ENCODE measurements at places on chromosomes 2 and 18.

DNA sequence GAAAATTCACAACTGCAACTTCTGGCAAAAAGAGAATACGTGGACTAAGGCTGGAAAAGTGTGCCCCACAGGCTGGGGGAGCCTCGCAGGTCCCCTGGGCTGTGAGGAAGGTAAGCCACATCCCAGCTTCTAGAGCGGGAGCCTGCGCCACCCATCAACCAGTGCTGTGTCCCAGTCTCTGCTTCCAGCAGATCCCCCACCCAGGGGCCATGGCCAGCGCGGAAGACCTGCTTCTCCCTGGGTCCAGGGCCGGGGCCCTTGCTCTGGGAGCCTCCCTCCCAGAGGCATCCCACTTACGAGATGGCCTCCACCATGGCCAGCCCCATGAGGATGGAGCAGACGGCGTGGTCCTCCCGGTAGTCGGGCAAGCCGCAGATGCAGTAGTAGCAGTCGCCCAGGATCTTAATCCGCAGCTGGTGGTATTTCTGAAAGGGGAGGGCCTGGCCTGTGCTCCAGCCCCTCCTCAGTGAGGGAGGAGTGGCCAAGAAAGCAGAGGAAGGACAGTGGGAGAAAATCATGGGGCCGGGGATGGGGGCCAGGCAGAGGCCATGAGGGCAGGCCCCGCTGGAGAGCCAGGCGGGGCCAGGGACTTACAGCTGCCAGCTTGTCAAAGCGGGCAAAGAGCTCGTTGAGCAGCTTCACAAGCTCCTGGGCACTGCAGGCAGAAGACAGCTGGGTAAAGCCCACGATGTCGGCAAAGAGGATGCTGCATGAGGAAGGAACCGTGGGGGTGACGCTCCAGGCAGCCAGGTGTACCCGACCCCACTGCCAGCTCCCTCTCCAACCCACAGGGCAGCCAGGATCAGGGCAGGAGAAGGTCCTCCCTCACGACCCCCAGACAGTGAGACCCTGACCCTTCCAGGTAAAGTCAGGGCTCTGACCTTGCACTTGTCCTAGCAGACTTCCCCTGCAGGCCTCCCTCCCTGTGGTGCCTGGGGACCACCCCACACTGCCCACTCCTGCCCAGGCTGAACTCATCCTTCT is 48.0 kb downstream of the CENPO start:
- no peak for DNase-seq

- DNase-seq: no peak
These were observed 118.7 kb downstream of the HAUS1 start for GRCh38 chr18:46222710-46223360.

GRCh38 chr2:177622521-177622920 is 229.9 kb downstream of the AGPS start:
- DNase-seq: no peak

DNA sequence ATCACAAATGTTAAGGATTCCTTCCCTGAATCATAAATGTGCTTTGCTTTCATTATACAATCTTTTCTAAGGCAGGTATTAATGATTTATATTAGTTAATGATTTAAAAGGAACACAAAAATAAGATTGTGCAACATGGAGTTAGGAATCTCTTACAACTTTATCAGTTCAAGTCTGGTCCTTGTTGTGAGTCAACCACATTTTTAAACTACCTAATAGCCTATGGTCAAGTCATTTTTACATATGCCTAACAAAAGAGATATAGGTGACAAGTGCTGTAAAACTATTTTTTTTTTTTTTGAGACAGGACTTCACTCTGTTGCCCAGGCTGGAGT is 8.2 kb upstream of the INPP1 start:
- DNase-seq: no peak

DNA sequence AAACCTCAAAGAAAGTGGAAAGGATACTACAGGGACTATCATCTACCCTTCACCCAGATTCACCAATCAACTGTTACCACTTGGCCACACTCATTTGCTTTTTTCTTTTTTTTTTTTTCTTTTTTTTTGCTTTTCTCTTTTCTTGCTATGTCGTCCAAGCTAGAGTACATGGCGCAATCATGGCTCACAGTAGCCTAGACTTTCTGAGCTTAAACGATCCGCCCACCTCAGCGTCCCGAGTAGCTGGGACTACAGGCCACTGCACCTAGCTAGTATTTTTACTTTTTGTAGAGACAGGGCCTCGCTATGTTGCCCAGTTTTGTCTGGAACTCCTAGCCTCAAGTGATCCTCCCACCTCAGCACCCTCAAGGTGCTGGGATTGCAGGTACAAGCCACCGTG is 24.0 kb downstream of the BIN1 start:
- DNase-seq: no peak

Data from left renal cortex interstitium (tissue), 4 donors.